Activated naive CD8-positive, alpha-beta T cell treated with anti-CD3 and anti-CD28 coated beads, Interleukin-2, amount 50 U/mL, for 24 hours (primary cell): ENCODE measurements at places on chromosomes 11 and 22.

DNA sequence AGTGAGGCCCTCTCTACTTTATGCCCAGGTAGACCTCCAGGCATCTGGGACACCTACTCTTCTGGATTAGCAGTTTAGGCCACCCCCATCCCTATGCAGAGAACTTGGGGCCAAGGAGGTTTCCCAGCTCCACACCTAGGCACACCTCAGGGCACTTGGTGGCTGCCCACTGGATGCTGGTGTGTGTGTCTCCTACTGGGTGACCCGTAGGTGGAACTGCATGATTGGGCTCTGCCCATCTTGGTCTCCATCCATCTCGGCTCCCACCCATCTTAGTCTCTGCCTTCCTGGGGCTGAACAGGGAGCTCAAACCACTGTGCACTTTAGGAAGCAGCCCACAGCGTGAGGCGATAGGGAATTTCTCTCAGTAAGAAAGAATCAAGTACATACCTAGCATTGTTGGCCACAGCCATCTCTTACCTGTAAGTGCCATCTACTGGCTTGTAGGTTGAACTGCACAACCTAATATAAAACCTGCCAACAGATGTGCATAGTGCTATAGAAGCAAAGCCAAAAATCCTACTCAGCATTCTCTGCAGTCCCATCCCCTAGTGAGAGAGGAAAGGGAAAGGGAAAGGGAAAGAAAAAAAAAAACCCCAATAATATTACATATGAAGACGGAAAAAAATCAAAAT is 61.6 kb upstream of the PTPN5 start:
- H3K27ac ChIP-seq, result no peak overlapping the region
- no peaks in the 10 kb centered on the region for H3K36me3 ChIP-seq
- no peak overlapping the region for H3K4me3 ChIP-seq
- DNase-seq, result no peak
- peaks cover 31% of the 10 kb centered on the region for H3K27me3 ChIP-seq

- peak overlapping the region; percentile 98 for H3K27ac ChIP-seq
- peaks cover 3% of the 10 kb centered on the region for H3K27me3 ChIP-seq
- peak overlapping the region; percentile 98 for H3K4me3 ChIP-seq
Observed at GRCh38 chr11:65615950-65616574, 486 bp downstream of the PCNX3 start.

DNA sequence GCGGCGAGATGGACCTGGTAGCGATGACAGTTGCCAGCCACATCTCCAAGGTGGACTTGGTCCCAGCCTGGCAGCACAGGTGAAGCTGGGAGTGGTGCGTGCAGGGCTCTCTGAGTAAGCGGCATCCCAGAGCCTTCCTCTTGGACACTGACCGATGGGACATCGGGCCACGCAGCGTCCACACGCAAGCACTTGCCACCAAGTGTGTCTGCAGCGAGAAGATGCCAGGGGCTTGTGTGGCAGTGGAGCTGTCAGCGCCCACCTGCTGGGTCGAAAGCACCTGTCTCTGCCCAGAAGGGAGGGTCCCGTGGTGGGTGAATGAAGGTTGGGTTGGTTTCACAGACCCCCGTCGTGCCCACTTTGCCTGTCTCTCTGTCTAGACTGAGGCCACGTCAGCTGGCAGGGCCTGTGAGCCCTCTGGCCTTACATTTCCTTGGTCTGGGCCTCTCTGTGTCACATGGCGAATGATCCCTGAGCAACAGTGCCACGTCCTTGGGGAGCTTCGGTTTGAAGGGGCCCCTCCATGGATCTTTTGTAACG is 50.8 kb upstream of the SMIM38 start:
- no peak overlapping the region for H3K4me3 ChIP-seq
- no peak for DNase-seq
- H3K4me1 ChIP-seq, result no peaks in the 10 kb centered on the region
- H3K36me3 ChIP-seq, result no peaks in the 10 kb centered on the region
- peaks cover 6% of the 10 kb centered on the region for H3K27me3 ChIP-seq
- H3K27ac ChIP-seq, result no peak overlapping the region

DNA sequence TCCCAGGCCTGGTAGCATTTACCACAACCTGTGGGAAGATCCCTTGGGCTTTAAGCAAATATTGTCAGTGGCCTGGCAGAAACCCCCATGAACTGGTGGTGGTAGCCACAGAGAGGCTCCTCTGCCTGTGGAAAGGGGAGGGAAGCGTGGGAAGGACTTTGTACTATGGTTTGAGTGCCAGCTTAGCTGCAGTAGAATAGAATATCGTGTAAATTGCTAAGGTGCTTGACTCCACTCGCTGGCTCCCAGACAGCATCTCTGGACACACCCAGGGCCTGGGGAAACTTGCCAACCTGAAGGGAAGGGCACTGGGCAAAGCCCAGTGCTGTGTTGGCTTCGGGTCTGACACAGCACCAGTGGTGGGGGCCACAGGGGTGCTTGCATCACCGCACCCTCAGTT is 52.6 kb downstream of the XRRA1 start:
- DNase-seq, result no peak
- H3K4me3 ChIP-seq, result no peak overlapping the region
- no peaks in the 10 kb centered on the region for H3K27me3 ChIP-seq
- no peak overlapping the region for H3K27ac ChIP-seq
- H3K36me3 ChIP-seq, result peaks cover 65% of the 10 kb centered on the region

GRCh38 chr11:86255896-86256295 is 11.3 kb downstream of the EED start:
- peak overlapping the region; percentile 31 for H3K27ac ChIP-seq
- no peak for DNase-seq
- H3K27me3 ChIP-seq, result no peaks in the 10 kb centered on the region
- peaks cover 36% of the 10 kb centered on the region for H3K4me1 ChIP-seq

GRCh38 chr11:85540181-85540580 is 87.0 kb downstream of the DLG2 start:
- no peaks in the 10 kb centered on the region for H3K27me3 ChIP-seq
- no peaks in the 10 kb centered on the region for H3K4me1 ChIP-seq
- H3K27ac ChIP-seq, result no peak overlapping the region
- no peaks in the 10 kb centered on the region for H3K36me3 ChIP-seq
- H3K4me3 ChIP-seq, result no peak overlapping the region

DNA sequence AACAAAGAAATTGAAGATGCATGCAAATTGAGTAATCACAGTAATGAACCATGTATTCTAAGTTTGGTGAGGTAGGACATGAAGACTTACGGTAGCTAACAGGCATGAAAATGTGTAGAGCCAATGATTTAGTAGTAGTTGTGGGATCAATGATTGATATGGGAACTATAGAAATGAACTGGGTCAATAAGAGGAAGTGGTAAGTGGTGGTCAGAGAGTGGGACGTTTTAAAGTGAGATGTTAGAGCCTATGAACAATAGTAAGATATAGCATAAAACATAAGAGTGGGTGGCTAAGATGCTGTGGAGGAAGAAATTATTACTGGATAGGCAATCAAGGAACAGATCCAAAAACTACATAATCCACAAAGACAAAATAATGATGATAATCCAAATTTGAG is 45.0 kb downstream of the DLG2 start:
- no peaks in the 10 kb centered on the region for H3K36me3 ChIP-seq
- DNase-seq, result no peak
- H3K27me3 ChIP-seq, result peaks cover 3% of the 10 kb centered on the region
- no peaks in the 10 kb centered on the region for H3K4me1 ChIP-seq
- H3K4me3 ChIP-seq, result no peak overlapping the region
- H3K27ac ChIP-seq, result no peak overlapping the region

DNA sequence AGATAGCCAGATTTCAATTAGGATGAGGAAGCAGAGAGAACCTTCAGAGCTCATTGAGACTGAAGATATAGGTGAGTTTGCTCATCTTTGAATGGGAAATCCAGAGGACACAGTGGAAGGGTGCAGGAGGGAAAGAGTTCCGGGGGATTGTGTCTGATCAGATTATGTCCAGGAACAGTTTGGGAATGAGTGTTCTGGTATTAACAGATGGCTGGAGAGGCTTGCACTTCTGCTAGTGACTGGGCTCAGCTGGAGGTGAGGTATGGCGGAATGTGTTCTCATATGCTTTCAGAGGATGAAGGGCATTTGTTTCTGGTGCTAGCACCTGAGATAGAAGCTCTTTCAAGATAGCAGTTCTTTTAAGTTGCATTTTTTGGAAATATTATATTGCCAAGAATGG is 27.6 kb downstream of the ALKBH3 start:
- H3K4me3 ChIP-seq, result no peak overlapping the region
- peaks cover 28% of the 10 kb centered on the region for H3K36me3 ChIP-seq
- H3K4me1 ChIP-seq, result peaks cover 12% of the 10 kb centered on the region
- DNase-seq, result no peak

GRCh38 chr11:45354976-45355705 is 69.0 kb upstream of the SYT13 start:
- H3K4me3 ChIP-seq, result peak overlapping the region; percentile 77
- peak; percentile 86 for DNase-seq
- H3K27ac ChIP-seq, result peak overlapping the region; percentile 59
- peaks cover 3% of the 10 kb centered on the region for H3K36me3 ChIP-seq
- H3K4me1 ChIP-seq, result peaks cover 15% of the 10 kb centered on the region
- peaks cover 6% of the 10 kb centered on the region for H3K27me3 ChIP-seq

GRCh38 chr11:130066338-130066737 is 3.4 kb upstream of the APLP2 start:
- H3K36me3 ChIP-seq, result no peaks in the 10 kb centered on the region
- no peak overlapping the region for H3K4me3 ChIP-seq
- DNase-seq, result no peak

- no peaks in the 10 kb centered on the region for H3K4me1 ChIP-seq
- DNase-seq, result no peak
- no peak overlapping the region for H3K27ac ChIP-seq
- no peak overlapping the region for H3K4me3 ChIP-seq
- H3K27me3 ChIP-seq, result peaks cover 2% of the 10 kb centered on the region
- no peaks in the 10 kb centered on the region for H3K36me3 ChIP-seq
Observed at GRCh38 chr11:134764966-134765365, 352.9 kb upstream of the B3GAT1 start.

GRCh38 chr11:45149483-45150056 is 3.1 kb downstream of the PRDM11 start:
- H3K36me3 ChIP-seq, result no peaks in the 10 kb centered on the region
- peaks cover 6% of the 10 kb centered on the region for H3K27me3 ChIP-seq

- H3K4me1 ChIP-seq, result no peaks in the 10 kb centered on the region
- H3K27ac ChIP-seq, result no peak overlapping the region
- no peak for DNase-seq
- no peaks in the 10 kb centered on the region for H3K36me3 ChIP-seq
Observed at GRCh38 chr11:13101644-13102512, 92.8 kb downstream of the RASSF10 start.

GRCh38 chr11:7089328-7090251 is 792 bp downstream of the RBMXL2 start:
- no peaks in the 10 kb centered on the region for H3K36me3 ChIP-seq
- no peak overlapping the region for H3K27ac ChIP-seq
- peaks cover 14% of the 10 kb centered on the region for H3K27me3 ChIP-seq
- DNase-seq, result no peak
- no peaks in the 10 kb centered on the region for H3K4me1 ChIP-seq
